ENCODE measurements at places on chromosomes 13 and 19.

DNA sequence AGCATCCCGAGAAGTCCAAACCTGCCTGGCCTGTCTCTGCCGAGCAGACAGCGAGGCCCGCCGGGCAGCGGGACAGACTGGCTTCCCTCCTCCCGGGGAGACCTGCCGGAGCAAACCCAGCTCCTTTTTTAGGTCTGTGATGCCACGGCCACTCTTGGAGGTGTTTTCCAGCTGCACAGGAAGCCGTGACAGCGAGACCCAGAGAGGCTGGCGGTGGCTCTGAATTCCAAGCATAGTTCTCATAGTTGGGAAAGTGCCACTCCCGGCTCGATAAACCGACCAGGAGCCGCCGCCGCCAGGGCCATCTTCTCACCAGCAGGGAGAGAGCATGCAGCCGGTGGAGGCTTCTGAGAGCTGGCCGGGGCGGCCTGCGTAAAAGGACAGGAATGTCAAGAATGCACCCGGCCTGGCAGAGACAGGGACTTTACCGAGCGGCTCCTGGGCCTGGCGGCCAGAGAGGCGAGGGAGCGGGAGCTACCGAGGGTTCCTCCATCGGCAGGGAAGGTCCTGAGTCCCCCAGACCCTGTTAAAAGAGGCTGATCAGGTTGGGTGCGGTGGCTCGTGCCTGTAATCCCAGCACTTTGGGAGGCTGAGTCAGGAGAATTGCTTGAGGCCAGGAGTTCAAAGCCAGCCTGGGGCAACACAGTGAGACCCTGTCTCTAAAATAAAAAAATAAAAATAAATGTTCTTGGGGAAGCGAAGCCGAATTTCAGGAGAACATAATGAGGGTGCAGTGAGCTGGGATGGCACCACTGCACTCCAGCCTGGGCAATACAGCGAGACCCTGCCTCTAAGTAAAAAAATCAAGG, 64.9 kb downstream of the GADD45B start:
- DNase-seq: peak; percentile 92

- DNase-seq: no peak
Measured at GRCh38 chr13:34108410-34108809, 290.5 kb downstream of the RFC3 start.

- DNase-seq: no peak
Measured at GRCh38 chr19:1553415-1553814, 14.7 kb downstream of the MEX3D start.

- DNase-seq: no peak
Measured at GRCh38 chr19:40768869-40769268, 6.5 kb upstream of the MIA start.

Data from H54 (cell line).